Left forelimb (tissue), 1 donor: ENCODE measurements at places on chromosomes 4 and X.

- no peak for DNase-seq
Measured at GRCh38 chr4:101528526-101528925, 181.2 kb upstream of the PPP3CA start.

- no peak for DNase-seq
Measured at GRCh38 chr4:118224243-118224829, 128.5 kb downstream of the PRSS12 start.

DNA sequence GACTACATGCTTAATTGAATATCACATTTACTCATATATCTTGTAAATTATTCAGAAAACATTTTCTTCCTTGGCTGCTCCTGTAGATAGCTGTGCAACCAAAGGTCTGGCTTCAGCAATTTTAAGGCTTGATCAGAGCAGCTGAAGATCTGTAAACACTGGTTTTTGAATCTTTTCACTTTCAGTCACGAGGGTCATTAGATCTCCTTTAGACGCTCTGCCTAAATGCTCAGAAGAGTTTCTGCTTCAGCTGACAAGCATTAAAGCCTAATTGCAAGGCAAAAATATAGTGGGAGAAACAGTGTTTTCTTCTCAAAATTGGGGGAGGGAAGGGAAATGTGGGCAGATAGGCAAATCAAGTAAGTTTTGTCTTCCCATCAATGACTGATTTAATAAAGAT, 25.7 kb downstream of the TRPC5 start:
- no peak for DNase-seq

DNA sequence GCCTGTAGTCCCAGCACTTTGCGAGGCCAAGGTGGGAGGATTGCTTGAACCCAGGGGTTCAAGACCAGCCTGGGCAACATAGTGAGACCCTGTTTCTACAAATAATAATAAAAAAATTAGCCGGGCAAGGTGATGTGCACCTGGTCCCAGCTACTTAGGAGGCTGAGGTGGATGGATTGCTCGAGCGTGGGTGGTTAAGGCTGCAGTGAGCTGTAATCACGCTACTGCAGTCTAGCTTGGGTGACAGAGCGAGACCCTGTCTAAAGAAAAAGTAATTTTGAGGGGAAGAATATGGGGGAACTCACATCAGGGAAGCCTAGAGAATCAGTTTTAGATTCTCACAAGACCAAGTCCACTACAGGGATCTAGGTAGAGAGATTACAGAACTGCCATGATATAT, 28.9 kb upstream of the LCORL start:
- DNase-seq = no peak

- no peak for DNase-seq
Measured at GRCh38 chr4:26509681-26510333, 19.5 kb upstream of the CCKAR start.

DNA sequence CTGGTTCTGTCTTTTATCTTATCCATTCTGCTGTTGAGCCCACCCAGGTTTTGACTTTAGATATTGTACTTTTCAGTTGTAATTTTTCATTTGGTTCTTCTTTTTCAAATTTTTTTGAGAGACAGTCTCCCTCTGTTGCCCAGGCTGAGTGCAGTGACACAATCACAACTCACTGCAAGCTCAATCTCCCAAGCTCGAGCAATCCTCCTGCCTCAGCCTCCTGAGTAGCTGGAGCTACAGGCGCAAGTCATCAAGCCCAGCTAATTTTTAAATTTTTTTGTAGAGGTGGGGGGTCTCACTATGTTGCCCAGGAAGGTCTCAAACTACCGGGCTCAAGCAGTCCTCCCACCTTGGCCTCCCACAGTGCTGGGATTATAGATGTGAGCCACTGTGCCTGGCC, 25.7 kb downstream of the LETM1 start:
- no peak for DNase-seq

- DNase-seq = no peak
Measured at GRCh38 chr4:67468830-67469229, 76.5 kb downstream of the CENPC start.

DNA sequence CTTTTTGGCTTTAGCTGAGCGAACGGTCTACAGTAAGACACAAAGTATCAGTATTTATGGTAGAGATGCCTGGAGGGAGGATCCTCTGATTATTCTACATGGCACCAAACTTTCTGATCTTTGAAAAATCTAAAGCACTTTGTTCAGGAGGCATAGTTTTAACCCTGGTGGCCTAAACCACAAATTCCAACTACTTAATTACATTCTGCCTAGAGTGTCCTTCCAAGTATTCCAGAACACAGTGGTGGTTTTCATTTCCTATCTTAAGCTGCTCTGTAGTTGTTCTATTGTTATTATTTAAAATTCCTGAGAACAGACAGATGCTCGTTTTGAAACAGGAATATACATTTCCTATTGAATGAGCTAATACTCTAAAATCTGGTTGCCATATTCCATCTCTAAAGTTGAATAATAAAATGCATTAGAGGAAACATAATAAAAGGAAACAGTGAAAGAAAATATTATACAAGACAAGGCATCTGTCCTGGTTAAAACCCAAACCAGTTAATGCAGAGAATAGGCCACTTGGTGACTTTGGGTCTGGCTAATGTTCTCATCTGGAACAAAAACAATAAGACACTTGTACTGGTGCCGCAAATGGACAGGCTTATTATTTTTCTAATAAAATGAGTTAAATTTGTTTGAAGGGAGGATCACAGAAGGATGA, 657.4 kb downstream of the SPRY1 start:
- no peak for DNase-seq

DNA sequence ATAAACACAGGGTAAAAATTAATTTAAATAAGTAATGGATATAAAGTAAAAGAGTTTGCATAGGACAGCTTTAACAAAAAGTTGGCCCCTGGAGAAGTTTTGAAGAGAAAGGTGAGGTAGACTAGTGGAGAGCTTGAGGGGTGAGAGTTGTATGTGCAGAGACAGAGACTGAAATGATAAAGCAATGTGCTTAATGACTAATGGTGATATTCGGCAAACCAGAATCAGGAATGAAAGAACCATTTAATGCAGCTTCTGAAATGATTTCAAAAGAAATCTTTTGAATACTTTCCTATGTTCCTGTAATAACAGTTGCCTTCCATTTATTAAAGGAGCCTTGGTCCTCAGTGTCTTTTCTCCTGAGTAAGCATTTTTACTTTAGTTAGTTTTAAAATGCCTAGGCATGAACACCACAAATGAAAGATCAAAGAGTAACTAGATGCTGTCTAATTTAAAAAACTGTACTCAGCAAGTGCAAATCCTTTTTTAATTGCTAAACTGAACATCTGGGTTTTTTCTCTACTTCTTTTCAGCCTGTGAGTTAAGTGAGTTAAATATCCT, 28.5 kb downstream of the CAMK2D start:
- DNase-seq = no peak

DNA sequence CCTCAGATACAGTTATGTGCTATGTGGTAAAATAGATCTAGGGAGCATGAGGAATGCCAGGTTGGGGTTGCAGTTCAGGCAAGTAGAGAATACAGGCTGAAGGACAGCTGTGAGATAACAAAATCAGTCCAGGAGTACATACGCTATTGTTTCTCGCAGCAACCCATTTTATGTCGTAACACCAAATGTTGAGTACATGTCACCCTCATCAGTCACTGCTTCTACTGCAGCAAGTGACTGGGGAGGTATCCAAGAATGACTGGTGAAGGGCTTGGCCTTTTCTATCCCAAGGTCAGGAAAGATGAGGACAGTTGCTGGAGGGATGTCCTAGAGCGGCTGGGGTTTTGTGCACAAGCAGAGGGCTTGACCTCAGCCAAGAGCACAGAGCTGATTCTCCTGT, 172.1 kb downstream of the CBR4 start:
- DNase-seq = no peak

DNA sequence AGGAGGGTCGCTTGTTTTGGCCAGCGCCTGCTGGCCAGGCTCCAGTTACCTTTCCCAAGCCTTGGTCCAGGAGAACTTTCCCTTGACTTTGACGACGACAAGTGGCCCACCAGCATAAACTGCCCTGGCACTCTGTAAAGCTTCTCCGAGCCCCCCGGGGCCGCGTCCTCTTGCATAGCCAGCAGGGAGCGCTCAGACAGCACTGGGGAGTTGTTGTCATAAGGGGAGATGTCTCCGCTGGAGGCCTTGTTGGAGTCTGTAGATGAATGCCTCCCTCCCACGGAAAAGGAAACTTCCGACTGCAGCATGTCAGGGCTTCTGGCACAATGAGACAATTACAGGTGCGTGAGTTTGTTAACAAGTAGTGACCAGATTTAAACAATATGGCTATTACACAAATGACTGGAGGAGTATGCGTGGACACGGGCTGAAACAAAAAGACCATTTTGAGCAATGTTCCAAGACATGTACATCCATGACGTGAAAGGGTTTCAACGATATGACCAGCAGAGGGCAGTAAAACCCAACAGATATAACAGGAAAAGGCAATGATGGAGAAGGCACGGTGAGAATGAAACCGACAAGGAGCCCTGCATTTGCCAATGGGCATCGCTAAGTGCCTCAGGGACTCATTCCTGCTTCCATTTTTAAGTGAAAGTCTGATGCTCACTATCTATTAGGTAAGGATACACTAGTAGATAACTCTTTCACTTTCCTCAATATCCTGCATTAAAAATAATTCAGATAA, 33.0 kb downstream of the HCCS start:
- DNase-seq = no peak

DNA sequence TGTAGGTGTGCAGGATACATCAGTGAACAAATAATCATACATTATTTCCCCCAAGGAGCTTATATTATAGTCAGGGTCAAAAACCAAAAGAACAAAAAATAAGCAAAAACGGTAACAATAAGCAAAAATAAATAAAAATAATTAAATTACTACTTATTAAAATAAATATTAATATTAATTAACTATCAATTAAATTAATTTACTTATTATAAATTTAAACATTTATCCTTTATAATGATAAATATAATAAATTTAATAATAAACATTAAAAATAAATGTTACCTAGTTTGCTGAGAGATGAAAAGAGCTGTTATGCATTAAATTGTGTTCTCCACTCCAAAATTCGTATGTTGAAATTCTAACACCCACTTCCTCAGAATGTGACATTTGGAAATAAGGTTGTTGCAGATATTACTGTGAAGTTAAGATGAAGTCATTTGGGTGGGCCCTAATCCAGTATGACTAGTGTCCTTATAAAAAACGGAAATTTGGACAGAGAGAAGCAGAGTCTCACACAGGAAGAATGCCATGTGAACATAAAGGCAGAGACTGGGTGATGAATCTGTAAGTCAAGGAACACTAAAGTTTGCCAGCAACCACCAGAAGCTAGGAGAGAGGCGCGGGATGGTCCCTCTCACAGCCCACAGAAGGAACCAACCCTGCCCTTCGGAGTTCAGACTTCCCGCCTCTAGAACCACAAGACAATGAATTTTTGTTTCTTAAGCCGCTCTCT, 67.2 kb upstream of the IBSP start:
- DNase-seq = no peak

GRCh38 chrX:118152721-118153120, 36.1 kb upstream of the KLHL13 start:
- DNase-seq = no peak

- DNase-seq = no peak
Measured at GRCh38 chrX:150683536-150684146, 9.6 kb upstream of the MTMR1 start.

- DNase-seq = no peak
Measured at GRCh38 chr4:119728692-119729593, 100.3 kb upstream of the PDE5A start.

DNA sequence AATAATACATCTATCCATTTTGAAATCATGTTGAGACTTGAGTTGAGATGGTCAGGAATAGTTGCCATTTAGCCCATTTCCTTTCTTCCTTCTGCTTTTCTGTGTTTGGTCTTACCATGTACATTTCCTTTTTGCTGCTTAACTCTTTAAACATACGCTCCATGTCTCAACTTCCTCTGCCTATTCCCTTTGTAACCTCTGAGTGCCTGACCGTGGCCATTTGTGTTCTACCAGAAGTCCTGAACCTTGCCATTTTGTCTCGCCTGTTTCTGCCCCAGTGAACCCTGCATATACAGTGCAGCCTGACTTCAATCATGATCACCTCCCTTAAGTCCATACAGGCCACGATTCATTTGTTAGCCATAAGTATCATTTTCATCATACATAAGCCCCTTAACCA, 169.0 kb downstream of the RAPGEF2 start:
- no peak for DNase-seq

- no peak for DNase-seq
Measured at GRCh38 chr4:78938474-78938867, 767 bp downstream of the PAQR3 start.

DNA sequence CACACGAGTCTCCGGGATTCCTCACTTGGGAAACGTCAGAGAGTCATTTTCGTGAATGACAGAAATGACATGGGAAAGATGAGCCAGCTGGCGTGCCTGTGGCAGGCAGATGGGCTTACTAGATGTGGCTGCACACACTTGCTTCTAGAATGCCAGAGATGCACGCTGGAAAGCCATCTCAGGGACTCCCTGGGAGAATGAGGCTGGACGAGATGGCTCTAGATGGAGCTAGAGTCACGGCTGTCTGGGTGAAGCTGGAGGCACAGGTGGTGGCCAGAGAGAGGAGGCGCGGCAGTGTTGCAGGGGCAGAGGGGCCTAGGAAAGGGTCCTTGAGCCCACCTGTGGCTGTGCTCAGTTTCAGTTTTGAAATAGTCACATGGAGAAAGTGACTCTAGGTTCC, 26.0 kb downstream of the TKTL1 start:
- no peak for DNase-seq

GRCh38 chrX:9866633-9867032, 80.4 kb downstream of the SHROOM2 start:
- no peak for DNase-seq

DNA sequence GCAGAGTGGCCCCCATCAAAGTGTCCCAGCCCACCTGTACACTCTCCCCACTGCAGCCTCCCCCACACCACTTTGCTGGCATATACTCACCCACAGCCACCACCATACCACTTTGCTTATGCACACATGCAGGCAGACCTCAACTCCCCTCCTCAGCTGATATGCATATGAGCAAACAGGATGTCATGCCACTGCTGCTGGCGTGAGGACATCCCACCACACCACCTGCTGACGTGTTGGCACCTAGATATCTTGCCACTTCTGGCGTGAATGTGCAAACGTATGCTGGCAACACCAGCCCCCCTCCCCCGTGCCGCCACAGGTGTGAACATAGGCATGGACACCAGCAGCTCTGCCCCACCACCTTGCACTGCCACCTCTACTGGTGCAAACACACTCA, 22.4 kb upstream of the MAGEA8 start:
- DNase-seq = no peak

GRCh38 chr4:116925900-116926457, 159.4 kb downstream of the TRAM1L1 start:
- DNase-seq = peak; percentile 67

GRCh38 chrX:103918571-103919269, 43.7 kb upstream of the TMSB15B start:
- DNase-seq = peak; percentile 71

GRCh38 chr4:55604996-55605395, 13.0 kb upstream of the PDCL2 start:
- no peak for DNase-seq

DNA sequence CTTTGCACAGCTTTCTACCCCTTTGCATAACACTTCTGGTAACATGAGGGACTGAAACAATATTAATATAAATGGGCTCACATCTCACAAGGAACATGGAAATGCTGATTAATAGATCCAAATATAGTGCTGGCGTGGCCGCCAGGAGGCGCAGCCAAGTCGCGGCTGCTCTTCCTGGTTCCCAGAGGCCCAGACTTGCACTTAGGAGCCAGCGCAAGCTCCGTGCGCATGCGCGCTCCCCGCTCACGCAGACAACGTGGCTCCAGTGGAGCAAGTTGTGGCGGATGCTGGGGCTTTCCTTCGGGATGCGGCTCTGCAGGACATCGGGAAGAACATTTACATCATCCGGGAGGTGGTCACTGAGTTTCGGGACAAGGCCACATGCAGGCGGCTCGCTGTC, 318.3 kb upstream of the SLC7A11 start:
- DNase-seq = no peak

- DNase-seq = no peak
Measured at GRCh38 chr4:53059871-53060270, 197.8 kb downstream of the RASL11B start.
